Activated T-cell treated with anti-CD3 and anti-CD28 coated beads for 48 hours (primary cell): ENCODE measurements at places on chromosomes 7 and 10.

GRCh38 chr7:23208316-23208715, 26.5 kb downstream of the NUP42 start:
- DNase-seq = no peak

GRCh38 chr10:109958059-109958458, 34.7 kb upstream of the XPNPEP1 start:
- no peak for DNase-seq

DNA sequence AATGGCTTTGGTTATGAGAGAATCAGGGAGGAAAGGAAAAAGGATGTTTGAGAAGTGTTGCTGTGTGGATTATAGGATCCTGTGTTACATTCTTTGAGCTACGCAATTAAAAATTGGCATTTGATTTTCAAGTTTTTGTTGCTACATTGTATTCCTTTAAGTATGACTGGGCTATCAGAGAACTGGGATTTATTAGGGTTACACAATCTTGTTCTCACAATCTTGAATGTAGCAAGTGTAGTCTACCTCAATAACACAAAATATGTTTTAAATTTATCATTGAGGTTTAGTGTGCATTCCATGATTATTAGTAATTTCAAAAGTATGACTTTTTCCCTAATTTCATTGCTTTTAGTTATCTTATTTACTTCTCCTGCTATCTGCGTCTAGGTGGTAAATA, 113.9 kb downstream of the CACNB2 start:
- DNase-seq = no peak

- DNase-seq = no peak
Observed at GRCh38 chr7:146423446-146423845, 306.8 kb downstream of the CNTNAP2 start.

- DNase-seq = no peak
Observed at GRCh38 chr10:126207851-126208250, 180.4 kb downstream of the ADAM12 start.

DNA sequence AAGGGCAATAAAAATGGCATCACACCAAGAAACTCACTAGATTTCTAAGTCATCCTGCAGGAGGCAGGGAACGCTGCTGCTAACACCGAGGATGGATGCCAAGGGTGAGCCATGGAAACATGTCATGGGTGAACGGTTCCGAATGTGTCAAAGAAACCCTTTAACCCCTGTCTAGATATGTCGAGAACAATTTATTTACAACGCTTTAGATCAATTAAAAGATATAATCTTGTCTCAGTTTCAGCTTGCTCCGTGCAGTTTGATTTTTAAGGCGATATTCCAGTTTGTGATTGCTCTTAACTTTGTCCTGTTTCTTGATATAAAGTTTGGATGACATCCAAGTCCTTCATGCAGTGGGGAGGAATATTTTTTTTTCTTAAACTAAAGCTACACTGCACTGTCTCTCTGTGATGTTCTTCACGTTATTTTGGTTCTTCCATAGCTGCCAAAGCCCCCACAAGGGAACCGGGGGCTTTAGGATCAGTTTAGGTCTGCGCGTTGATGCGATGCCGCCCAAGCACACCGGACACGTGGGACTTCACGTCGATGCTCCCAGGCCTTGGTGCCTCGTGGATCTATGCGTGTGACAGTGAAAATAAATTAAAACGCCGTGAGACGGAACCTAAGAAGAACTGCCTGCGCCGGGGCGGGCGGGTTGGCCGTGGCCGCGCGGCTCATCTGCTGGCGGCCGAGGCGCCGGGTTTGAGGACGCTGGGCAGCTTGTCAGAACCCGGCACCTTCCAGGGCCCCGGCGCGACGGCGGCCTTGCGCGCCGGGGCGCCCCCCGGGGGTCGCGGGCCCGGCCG, 220.3 kb downstream of the PHTF2 start:
- no peak for DNase-seq

GRCh38 chr7:19715499-19715898, 6.7 kb upstream of the POLR1F start:
- no peak for DNase-seq

DNA sequence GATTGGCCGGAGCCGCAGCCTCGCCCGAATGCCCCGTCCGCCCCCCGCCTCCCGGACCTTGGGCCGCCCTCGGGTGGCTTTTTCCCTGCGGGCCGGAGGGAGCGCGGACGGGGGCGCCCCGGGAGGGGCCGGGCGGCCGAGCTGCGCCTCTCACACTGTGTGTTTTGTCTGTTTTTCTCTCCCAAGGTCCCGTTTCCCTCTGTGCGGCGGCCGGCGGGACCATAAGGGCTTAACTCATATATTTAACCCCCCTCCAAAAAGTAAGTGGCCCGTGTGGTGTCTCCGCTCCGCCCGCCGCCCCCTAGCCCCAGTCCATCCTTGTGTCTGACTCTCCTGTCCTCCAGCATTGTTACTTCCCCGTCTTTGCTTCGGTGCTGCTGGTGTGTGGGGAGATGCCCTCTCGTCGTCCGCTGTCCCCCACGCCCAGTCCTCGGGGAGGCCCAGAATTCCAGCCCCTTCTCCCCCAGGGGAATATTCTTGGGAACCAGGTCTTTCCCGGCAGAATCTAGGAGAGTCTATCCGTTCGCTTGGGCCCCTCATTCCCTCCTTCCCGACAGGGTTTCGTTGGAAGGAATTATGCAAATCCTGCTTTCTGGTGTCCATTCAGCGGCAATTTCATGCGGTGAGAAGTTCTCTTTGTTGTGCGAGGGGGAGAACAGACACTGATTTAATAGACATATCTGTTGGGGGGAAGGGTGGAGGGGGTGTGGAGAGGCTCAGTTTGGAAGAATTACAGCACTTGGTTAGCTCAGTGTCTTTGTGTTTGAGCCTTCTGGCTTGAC, 1.3 kb downstream of the LCOR start:
- no peak for DNase-seq

DNA sequence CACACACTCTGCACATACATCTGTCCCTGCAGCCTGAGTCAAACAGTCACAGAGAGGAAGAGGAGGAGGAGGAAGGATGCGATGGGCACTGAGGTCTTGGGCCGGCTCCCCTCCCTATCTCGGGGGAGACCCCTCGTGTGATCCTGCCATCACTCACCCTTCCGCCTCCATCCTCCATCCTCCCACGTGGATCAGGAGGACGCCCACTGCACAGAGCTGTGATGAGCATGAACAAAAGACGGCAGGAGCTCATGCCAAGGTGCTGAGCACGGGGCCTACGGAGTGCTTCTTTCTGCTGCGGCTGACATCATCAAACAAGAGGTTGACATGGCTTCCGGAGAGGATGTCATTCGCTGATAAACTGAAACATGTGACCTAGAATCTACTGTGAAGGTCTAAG, 68.0 kb downstream of the DIP2C start:
- DNase-seq = no peak

DNA sequence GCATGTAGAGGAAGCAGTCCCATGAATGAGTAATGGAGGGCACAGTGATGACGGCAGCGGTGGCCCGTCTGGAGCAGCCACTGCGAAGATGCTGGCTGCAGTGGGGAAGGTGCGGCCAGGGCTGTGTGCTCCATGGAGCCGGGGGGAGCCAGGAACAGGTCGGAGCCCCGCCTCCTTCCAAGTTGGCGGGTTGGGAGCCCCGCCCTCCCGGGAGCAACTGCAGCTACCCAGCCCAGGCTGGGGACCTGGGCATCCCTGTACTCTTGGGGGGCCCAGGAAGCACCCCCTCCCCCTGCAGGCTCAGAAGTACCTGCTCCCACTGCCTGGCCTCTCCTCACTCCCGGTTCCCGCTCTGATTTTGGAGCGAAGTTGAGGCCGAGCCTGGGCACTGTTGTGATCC, 175.1 kb upstream of the ADCY1 start:
- no peak for DNase-seq

DNA sequence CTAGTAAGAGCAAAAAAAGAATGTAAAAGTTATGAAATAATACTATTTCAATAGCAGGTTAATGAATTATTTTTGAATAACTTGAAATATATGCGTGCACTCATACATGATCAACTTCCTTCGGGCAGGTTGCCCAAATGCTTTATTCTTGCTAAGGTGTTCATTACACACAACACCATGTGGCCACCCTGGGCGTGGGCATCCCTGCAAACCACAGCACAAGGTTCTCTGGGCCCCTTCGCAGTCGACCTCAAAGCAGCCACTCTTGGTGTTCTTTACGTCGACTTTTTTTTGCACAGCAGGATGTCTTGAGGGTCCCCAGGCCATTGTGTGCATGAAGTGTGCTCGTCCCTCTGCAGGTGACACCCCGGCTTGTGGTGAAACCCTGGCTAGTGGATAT, 300.7 kb upstream of the PITRM1 start:
- DNase-seq = no peak

DNA sequence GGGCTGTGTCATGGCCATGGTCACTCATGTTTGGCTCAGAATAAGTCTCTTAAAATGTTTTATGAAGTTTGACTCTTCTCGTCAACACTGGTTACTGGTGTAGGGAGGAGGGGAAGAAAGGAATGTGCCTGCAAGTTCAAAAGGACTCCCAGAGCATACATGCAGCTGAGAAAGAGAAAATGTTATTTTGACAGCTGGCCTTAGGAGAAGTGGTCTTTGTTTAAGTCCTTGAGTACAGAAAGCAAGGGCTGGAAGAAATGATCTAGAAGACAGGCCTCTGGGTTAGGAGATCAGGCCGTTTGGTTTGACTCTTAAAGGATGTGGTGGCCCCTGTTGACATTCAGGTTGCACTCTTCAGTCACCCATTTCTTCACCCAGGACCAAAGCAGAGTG, 245.5 kb downstream of the REEP3 start:
- DNase-seq = no peak

DNA sequence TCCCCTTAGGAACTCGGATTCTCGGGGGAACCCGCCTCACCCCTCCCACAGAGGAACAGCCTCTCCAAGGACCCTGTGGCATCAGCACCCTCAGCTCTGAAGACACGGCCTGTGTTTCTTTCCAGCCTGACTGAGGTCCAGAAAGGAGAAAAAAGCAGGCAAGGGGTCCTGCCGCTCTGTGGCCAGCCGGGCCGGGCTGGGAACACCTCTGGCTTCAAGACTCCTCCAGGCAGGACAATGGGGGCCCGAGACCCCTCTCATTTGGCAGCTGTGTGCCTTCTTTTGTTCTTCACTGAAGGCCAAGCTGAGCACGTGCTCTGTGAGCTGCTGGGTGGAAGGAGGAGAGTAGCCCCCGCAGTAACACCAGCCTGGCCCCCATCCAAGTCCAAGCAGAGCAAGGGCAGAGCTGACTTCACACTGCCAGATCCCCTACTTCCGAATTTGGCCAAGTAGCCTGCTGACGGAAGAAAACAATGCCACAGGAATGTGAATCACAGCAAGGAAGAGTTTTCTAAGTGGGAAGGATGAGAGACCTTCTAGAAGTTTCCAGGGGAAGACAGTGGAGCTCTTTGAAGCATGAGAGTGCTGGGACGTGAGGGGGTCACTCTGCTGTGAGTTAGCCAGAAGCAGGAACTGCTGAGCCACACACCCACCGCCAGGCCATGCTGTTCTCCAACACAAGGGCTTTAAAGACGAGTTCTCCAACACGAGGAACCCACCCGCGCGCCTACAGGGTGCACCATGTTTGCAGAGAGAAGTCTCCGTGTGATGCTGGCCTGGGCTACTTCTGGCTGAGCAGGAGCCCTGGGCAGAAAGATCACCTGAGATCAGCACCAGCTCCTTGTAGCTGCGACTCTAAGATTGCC, 3.1 kb downstream of the CNPY1 start:
- no peak for DNase-seq

DNA sequence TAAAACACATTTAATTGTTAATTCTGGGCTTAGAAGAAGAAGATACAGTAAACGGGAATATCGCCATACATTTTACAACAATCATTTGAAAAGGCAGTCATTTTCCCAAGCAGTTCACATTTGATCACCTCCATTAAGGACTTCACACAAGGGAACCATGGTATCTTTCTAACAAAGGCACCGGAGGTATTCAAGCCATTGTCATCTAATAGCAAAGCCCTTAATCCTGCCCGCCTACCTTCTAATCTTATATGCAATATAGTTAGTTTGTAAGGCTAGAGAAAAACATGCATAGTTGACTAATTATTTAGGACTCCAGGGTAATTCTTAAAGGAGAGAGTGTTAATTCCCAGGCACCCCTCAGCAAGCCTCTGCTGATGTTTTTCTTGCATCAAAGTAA, 83.1 kb downstream of the MRPL32 start:
- DNase-seq = no peak

- no peak for DNase-seq
Observed at GRCh38 chr7:131602304-131602993, 46.0 kb upstream of the PODXL start.

- no peak for DNase-seq
Observed at GRCh38 chr7:114977277-114977676, 55.4 kb downstream of the MDFIC start.

DNA sequence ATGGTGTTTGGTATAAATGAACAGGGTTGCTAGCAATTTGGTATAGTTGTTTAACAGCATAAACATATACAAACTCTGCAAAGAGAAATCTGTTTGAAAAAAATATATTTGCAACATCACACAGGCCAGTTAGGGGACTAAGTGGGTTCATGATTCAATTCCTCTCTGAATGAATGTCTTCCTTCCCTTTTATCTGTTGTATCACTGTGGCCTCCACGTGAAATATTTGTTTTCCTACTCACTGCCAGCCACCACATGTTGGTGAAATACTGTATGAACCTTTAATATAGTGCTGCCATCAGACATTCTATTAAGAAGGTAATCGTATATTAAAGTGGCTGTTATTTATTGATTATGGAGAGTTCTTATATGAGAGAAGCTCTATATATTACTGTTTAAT, 157.0 kb downstream of the ARID5B start:
- no peak for DNase-seq

DNA sequence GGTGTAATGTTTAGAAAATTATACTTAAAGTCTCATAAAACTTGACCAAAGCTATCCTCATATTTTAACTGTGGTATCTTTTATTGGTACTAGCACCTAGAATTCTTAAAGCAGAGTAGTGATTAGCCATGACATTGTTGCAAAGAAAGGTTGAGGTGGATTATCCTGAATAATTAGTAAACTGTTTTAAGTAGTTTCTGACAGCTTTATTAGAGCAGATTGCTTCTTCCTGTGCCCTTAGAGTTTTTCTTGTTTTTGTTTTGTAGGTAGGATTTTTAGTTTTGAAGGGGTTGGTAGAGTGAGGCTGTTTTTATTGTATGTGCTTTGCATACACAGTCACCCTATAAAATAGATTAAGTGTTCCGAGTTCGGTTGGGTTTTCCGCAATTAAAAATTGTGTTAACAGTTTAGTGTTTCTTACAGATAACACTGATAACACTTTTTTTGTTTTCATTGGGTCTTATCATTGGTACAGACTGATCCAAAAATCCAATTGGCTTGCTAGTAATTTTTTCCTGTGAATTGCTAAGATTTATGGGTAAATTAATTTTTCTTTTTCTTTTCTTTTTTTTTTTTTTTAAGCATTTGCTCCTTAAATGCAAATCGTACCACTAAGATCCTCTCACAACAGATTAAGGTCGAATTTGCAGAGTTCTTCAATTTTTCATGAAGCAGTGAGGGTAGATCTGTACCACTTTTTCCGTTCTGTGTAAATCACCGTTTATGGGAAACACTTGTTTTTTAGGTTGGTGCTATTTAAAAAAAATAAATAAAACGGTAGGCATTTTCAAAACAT, 2.1 kb upstream of the PBLD start:
- DNase-seq = no peak

DNA sequence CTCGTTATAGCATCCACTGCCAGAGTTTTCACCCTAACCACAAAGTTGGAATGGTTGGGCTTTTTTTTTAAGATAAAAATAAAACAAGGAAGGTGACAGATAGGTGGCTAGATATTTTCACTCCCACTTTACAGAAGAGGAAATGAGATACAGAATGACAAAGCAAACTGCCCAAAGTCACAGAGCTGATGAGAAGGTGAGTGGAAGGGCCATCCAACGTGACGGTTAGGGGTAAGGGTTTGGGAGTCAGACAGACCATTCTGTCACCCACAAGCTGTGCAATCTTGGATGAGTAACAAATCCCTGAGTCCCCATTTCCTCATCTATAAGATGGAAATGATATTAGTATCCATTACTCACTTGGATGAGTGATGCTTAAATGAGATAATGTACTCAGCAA, 106.9 kb upstream of the PDLIM1 start:
- DNase-seq = no peak
